ENCODE measurements at places on chromosomes 4 and X. TPM values are rescaled to one million over a fixed set of nuclear protein-coding genes. Genes with fewer than 3 reads are reported as not detected.

Gene POU4F2
- not detected for total RNA-seq

Gene NLGN4X
- total RNA-seq: 0.67 TPM

Gene SPANXA2
- not detected for total RNA-seq

Gene ZNF157
- total RNA-seq: not detected

Gene AADAT
- total RNA-seq: 17.8 TPM

Gene IGSF1
- 0.05 TPM for total RNA-seq

Gene MAGEA8
- total RNA-seq: 0.13 TPM

Gene SMIM43
- not detected for total RNA-seq

Gene RAB33A
- total RNA-seq: 0.18 TPM

Gene SPANXA1
- total RNA-seq: 0.43 TPM

Gene ARR3
- total RNA-seq: not detected

Gene TGIF2LX
- not detected for total RNA-seq

Gene GPR50
- total RNA-seq: not detected

Gene HSFX2
- not detected for total RNA-seq

Gene SLC6A14
- not detected for total RNA-seq

GRCh38 chr4:171710743-171711142 lies 102.5 kb upstream of the GALNTL6 start:
- DNase-seq: no peak

DNA sequence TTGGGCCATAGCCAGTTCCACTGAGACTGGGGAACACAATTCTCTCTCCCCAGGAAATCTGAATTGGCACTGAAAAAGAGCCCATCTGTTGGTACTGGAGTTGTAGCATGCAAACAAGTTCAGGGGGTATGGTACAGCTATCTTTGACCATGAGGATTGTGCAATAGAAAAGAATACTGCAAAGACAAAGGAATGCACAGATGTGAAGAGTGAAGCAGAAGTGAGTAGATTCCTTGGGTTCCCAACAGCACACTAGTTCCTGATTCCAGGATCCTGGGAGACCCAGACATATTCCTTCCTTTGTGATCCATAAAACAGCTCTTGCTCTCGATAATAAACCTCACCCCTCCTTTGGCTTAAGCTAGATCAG lies 43.3 kb upstream of the CTAG2 start:
- no peak for DNase-seq

DNA sequence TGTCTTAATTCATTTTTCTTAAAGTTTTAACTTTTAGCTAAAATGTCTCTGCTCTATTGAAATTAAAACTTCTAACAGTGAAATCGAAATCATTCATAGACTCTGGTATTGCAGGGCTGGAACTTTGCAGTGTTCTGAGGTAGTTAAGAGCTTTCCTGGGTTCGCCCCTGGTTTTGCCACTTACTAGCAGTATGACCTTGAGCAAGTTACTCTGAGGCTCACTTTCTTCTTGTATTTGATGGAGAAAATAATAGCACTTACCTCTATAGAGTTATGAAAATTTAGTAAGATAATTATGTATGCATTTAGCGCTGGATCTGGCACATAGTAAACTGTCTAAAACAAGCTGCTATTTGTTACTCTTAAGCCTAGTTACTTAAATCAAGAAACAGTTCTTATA lies 1.7 kb downstream of the SLAIN2 start:
- no peak for DNase-seq

GRCh38 chr4:169626331-169627282 lies 6.2 kb downstream of the CLCN3 start:
- DNase-seq: peak; percentile 8

- DNase-seq: peak; percentile 67
These were observed 5.7 kb downstream of the IL2 start for GRCh38 chr4:122450847-122451246.

DNA sequence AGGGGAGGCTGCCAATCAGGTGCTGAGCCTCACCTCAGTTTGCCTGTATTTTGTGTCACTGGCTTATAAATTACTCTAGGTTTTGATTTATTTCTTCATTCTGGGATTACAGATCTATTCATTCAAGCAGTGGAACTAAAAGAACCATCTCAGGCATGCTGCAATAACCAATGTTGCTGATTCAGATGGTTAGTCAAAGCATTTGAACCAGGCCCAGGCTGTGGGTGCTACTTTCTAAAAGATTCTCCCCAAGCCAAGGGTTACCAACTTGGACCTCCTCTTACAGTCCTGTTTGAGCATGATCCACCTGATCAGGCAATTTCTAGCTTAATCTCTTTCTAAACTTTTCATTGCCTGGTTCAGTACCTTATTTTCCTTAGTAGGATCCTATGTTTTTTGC lies 67.2 kb downstream of the TMEM131L start:
- DNase-seq: no peak

- DNase-seq: no peak
These were observed 28.7 kb downstream of the SAT1 start for GRCh38 chrX:23811656-23812055.

GRCh38 chrX:46957297-46957696 lies 45.1 kb downstream of the JADE3 start:
- peak; percentile 7 for DNase-seq

DNA sequence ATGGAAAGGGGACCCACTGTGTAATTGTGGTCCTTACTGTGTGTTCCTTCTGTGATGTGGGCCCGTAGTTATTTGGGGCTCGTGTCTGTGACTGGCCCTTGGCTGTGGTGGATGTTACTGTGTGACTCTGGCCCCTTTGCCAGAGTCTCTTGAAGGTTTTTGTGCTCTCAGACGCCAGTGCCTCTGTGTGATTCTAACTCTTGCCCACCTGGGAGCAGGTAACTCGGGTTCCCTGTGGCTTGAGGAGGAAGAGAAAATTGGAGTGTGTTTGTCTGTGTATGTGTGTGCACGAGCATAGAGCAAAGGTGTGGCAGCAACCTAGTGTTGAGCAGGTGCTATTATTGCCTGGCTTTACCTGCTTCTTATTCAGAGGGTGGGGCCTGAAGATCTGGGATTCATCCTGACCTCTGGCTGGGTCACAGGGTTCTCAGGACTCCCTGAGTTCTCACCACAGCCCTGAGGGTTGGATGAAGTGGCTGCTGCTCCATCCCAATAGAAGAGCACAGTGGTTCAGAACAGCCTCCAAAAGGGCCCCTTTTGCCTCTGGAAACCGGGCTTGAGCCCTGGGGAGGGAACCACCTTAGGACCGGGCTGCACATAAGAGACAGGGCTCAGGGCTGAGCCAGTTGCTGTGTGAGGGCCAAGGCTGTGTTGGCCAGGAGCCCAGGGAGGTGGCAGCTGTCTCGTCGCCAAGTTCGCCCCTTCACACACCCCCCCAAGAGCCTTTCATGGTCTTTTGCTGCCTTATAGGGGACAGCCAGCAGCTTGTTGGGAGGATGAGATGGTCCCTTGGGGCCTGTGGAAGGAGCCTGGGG lies 1.3 kb downstream of the RBM10 start:
- no peak for DNase-seq

- DNase-seq: no peak
These were observed 142.9 kb downstream of the ADGRA3 start for GRCh38 chr4:22372986-22373385.

GRCh38 chr4:135277068-135277979 lies 1075.7 kb upstream of the PABPC4L start:
- no peak for DNase-seq

DNA sequence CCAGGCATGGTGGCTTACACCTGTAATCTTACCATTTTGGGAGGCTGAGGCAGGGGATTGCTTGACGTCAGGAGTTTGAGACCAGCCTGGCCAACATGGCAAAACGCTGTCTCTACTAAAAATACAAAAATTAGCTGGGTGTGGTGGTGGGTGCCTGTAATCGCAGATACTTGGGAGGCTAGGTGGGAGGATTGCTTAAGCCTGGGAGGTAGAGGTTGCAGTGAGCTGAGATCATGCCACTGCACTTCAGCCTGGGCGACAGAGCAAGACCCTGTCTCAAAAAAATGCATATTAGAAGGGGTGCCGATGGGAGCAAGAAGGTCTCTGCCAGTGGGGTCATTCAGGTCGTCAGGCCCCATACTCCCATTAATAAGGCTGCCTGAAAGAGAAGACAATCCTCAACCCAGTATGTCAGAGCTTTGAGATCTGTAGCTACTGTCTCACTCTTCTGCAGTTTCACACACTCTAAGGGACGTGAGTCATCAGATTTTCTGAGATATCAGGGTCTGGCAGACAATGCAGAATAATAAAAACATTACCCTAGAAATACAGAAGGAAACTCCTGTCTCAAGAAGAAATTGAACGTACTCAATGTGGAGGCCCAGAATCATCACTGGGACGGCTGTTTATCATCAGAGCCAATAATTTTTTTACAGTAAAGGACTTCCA lies 176.7 kb upstream of the FAT1 start:
- DNase-seq: no peak

GRCh38 chrX:136759968-136760367 lies 20.8 kb downstream of the ARHGEF6 start:
- DNase-seq: no peak

GRCh38 chr4:80852061-80852460 lies 178.4 kb upstream of the BMP3 start:
- DNase-seq: no peak

- no peak for DNase-seq
These were observed 1136.8 kb upstream of the TENM3 start for GRCh38 chr4:181106398-181106797.

- no peak for DNase-seq
These were observed 46.6 kb downstream of the CLOCK start for GRCh38 chr4:55500072-55500471.

- no peak for DNase-seq
These were observed 22.2 kb upstream of the SULT1E1 start for GRCh38 chr4:69882150-69882549.

GRCh38 chrX:3286196-3286945 lies 60.1 kb downstream of the MXRA5 start:
- DNase-seq: no peak

- DNase-seq: no peak
These were observed 17.0 kb upstream of the TMEM33 start for GRCh38 chr4:41918278-41918677.

DNA sequence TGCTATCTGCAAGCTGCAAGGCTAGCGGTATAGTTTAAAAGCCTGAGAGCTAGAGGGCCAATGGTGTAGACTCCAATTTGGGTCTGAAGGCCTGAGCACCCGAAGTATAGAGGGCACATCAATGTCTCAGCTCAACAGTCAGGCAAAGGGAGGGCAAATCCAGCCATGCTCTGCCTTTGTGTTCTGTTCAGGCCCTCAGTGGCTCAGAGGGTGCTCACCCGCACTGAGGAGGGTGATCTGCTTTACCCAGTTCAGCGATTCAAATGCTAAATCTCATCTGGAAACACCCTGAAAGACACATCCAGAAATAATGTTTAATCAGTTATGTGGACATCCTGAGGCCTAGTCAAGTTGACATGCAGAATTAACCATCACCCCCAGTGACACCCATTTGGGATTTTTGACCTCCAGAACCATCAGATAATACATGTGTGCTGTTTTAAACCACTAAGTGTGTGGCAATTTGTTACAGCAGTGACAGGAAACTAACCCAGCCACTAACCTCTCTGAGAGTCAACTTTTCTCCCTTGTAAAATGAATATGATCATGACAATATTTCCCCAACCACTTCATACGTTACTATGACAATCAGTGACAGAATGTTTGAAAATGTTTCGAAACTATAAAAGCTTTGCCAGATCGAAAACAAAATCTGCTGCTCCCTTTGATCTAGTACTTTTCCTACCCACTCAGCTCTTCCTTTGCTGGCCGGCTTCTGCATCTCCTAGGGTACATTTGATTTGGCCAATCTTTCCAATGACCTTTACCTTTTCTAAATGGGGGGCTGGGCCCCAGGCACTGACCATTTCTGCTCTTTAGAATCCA lies 8.4 kb upstream of the TBL1X start:
- no peak for DNase-seq

DNA sequence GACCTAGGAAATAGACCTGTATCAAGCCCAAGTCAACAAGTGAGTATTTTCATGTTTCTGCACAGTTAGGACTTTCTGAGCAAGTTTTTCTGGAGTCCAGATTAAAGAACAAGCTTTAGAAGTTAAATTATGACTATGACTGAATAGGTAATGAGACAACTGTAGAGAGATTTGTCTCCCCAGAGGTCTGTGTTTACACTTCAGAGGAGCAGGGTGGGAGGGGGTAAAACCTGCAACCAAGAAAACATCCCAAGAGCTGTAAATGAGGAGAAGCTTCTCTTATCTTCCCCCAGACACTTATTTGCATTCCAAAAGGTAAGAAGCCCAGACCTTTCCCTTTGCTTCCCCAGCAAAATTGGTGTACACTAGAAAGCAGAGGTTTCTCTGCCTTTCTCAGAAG lies 22.1 kb upstream of the CEP135 start:
- no peak for DNase-seq

- peak; percentile 75 for DNase-seq
These were observed 32.4 kb downstream of the SMPX start for GRCh38 chrX:21725496-21725895.

Measured in SK-MEL-5 (cell line).